ENCODE measurements at places on chromosomes 1 and 21.
A peak's percentile ranks its signal among the peaks of the same experiment; 100 is the strongest.

DNA sequence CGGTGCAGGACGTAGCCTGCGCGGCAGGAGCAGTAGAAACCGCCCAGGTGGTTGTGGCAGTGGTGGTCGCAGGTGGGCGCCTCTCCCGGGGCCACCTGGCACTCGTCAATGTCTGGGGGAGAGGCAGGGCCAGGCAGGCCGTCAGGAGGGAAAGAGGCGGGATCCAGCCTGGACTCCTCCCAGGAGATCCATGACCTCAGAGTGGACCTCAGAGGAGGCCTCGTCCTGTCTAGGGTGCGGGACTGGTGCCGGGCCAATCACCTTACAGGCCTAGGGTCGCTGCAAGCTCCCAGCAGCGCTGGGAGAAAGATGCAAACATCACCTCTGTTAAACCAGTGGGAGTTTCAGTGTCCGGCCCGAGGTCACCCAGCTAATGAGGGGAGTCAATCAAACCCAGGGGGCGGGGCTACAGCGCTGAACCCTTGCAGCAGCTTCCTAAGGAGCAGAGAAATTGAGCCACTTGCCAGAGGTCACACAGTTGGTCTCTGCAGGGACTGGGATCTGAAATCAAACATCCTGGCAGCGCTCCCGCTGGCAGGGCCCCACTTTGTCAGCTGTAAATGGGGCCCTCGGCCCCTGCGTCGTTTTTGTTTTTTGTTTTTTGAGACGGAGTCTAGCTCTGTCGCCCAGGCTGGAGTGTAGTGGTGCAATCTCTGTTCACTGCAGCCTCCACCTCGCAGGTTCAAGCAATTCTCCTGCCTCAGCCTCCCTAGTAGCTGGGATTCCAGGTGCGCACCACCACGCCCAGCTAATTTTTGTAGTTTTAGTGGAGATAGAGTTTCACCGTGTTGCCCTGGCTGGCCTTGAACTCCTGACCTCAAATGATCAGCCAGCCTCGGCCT, 1.4 kb downstream of the MASP2 start:
- DNase-seq, result no peak

GRCh38 chr1:31487143-31487542, 74.1 kb downstream of the SERINC2 start:
- DNase-seq, result no peak

DNA sequence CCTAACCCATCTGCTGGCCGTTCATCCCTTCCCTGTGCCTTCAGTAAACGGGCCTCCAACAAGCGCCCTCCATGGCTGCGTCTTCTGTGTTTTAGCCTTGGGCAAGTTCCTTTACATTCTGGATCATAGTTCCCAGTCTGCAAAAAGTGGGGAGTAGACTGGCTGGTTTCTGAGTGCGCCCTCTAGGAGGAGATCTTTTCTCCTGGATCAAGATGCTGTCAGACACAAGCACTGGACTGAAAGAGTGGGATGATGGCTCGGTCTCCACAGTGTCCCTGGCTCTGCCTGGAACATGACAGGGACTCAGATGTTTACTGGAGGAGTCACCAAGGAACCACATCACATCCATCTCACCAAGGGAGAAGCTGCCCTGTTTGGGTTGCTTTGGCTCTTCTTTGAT, 88.8 kb downstream of the PRDM2 start:
- DNase-seq, result no peak

DNA sequence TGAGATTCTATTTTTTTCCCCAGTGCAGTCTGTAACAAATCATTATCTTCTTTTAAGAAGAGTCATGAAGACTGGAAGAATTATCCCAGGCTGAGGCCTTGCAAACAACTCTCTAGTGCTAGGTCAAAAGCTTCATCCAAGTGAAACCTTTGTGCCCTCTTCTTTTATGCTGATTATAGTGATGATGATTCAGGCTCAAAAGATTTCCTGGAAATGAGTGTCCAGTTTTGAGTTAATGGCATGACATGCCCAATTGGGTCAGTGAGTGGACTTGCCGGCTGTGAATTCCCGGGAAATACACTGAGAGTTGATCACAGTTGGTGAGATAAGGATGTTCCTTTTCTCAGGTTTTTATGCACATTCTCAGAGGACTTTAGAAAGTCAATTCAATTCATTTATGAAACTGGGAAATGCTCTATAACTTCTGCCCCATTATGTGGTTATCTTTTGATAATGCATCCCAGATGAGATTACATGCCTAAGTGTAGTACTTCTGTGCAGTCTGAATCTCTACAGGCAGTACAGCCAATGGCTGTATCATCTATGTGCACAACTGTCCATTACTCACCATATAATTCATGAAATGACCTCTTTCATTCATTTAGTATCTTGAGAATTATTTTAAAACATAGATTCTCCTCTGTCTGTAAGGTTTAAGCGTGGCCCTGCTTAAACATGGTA, 66.2 kb downstream of the S1PR1 start:
- DNase-seq, result peak; percentile 20

DNA sequence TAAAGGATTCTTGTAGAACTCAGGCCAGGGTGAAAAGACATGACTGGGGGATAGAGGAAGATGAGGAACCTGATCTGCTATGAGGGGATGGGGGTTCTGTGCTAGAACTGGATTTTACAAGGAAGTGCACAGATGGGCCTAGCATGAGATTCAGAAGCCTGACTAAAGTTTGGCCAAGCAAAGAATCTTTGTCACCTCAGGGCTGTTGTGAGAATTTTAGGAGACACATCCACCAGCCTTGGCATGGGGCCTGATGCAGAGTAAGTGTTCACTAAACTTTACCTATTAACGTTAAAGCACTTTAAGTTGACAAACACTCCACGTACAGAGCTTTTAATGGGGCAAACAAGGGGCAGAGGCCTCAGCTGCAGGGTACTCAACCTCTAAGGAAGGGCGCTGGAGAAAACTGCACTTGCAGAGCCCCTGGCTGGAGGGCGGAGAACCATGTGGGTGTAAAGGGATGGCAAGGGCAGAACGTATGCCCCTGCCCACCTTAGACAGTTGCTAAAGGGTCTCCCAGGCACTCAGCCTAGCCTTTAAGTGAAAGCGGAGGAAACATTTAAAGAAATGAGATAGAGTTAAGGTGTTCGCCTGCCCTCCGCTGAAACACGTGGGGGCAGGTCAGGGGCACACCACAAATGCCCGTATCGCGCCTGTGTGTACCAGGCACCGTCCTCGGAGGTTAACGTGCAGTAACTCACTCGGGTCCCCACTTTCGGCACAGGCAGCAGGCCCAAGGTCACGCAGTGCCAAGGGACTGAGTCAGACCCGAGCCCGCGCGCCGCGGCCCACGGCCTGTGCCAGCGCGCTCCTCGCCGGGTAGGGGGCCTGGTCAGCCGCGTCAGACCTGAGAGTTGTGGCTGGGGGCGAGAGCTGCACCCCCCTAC, 990 bp upstream of the MRPS6 start:
- DNase-seq, result no peak

Measured in astrocyte of the spinal cord (primary cell).